ENCODE measurements at places on chromosomes 1 and 21.

DNA sequence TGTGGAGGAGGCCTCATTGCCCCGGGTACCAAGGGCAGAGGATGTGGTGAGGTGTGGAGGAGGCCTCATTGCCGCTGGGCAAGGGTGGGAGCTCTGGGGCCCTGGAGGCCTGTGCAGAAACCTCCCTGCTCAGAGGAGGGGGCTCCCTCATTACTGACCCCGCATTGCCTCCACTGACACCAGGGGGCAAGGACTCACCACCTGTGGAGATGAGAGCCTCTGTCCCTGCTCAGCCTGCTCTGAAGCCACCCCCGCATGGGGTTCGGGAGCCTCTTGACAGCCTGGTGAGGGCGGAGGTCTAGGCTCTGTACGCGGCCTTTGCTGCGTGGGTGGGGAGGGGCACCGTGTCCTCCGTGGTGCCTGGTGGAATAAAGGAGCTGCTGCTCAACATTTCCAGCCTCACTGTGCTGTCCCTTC, 95.0 kb upstream of the COL6A1 start:
- no peak for DNase-seq

DNA sequence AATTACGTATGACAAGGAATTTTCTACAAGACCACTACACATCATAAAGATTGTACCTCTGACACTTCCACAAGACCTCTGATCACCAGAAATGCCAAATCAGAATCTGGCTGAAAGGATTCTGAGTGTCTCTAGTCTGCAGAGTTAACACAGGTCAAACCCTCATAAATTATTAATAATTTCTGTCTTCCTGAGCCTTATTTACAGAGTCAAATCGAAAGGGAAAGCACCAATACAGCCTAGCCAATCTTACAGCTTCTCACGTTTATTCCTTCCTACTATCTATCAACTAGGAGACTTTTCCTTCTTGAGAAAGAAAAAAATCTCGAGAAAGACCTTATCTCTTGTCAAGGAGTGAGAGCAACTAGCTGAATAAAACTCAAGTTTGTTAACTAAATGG, 2151.6 kb downstream of the MRPL39 start:
- DNase-seq = no peak

GRCh38 chr21:34520764-34521508, 8.9 kb upstream of the KCNE1 start:
- no peak for DNase-seq

GRCh38 chr1:44261962-44262361, 48.7 kb downstream of the DMAP1 start:
- DNase-seq = no peak

DNA sequence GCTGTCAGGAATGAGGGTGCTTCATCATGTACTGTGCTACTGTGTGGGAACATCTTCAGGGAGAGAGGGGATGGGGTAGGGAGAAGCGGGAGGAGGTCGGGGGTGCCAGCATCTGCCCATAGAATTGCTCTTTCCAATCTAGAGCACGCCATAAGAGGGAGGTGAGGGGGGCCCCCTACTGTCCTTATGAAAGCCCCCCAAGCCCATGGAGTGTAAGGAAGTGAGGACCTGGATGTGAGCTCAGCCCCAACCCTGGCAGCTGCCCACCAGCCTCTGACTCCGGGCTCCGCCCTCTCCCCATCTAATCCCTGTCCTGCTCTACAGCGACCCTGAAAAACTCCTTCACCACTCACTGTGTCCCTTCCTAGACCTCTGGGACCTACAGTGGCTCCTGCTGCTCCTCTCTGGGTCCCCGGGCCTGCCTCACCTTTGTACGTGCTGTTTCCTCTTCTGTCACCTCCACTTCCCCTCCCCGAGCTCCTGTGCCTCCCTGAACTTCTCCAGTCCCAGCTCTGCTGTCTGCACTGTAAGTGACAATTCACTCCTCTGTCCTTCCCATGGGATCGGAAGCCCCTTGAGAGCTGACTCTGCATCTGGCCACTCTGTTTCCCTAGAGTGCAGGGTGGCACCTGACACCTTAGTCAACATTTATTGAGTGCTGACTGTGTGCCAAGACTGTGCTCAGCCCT, 269.4 kb downstream of the PTPRU start:
- DNase-seq = no peak

- no peak for DNase-seq
These were observed 26.8 kb downstream of the TRPM2 start for GRCh38 chr21:44379991-44380865.

GRCh38 chr1:153734396-153735089, 6.7 kb downstream of the INTS3 start:
- DNase-seq = no peak

- DNase-seq = no peak
These were observed 205.1 kb upstream of the RUNX1 start for GRCh38 chr21:35254006-35254764.

- no peak for DNase-seq
These were observed 5.3 kb upstream of the TNN start for GRCh38 chr1:175062339-175062738.

GRCh38 chr1:101241485-101242225, 4.8 kb downstream of the S1PR1 start:
- DNase-seq = no peak

- no peak for DNase-seq
These were observed 109.3 kb downstream of the TNFSF18 start for GRCh38 chr1:172941471-172941870.

DNA sequence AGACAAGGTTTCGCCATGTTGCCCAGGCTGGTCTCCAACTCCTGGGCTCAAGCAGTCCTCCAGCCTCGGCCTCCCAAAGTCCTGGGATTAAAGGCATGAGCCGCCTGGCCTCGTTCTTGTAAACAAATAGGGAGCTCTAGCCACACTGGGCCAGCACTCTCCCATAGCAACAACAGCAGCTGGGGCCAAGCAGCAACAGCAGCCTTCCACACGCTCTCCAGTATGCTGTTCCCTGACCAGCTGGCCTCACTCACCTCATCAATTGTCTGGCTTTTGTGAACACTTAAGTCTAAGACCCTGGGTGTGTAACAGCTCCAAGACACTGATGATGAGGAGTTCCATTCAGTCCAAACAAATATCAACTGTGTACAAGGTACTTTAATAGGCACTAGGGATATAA, 16.9 kb upstream of the GLIS1 start:
- no peak for DNase-seq

DNA sequence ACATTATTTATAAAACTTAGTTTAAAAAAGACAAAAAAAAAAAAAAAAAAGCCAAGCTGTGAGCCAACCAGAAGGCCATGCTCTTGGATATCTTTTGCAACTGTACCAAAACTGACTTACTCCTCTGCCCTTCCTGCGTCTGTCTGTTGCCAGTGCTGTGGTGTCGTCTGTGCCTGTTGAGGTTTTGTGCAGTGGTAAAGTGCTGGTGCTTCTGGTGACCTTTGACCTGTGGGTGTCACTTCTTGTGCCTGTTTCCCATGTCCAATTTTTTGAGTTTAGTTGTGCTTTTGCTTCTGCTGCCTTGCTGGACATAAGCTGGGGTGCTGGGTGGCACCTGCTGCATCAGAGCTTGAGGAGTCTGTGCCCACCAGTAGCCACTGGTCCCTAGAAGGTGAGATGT, 41.4 kb downstream of the RNF187 start:
- DNase-seq = no peak

DNA sequence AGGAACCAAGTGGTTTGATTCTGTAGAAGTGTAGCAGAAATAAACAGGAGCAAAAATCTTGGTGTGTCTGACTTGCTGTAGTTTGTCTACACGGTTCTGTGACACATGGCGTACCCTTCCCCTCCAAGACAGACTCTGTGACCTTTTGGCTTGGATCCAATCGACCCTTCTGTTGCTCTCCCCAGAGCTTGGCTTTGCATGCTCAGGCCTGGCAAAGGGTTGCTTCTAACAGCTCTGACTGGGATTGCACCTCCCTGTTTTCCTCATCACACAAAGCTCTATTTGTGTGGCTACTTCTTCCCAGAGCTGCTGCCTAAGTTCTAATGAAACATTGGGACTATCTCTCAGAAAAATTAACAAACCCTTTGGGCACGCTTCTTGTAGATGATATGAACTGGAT, 24.0 kb downstream of the NGF start:
- DNase-seq = no peak

GRCh38 chr1:246875041-246876026, 56.4 kb downstream of the AHCTF1 start:
- DNase-seq = no peak

DNA sequence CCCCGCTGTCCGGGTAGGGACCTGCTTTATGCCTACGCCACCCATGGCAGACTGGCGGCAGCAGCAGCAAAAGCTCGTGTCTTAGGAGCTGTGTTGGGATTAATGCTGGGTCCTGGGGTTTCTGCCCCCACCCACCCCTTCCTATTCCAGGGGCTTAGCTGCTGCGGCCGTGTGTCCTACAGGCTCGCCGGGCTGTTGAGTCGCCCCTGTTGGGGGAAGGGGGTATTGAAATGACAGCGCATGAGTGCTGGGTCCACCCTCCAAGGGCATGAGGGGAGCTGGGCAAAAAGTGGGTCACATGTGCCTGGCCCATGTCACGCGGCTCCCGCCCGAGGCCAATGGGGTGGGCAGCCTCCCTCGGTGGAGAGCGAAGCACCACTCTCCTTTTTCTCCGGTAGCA, 118.3 kb upstream of the COL6A1 start:
- no peak for DNase-seq

- DNase-seq = peak; percentile 80
These were observed 273.1 kb upstream of the PROX1 start for GRCh38 chr1:213714645-213715044.

- no peak for DNase-seq
These were observed 63.1 kb downstream of the MATN1 start for GRCh38 chr1:30660241-30660640.

GRCh38 chr1:59696421-59697115, 118.2 kb upstream of the HOOK1 start:
- no peak for DNase-seq

DNA sequence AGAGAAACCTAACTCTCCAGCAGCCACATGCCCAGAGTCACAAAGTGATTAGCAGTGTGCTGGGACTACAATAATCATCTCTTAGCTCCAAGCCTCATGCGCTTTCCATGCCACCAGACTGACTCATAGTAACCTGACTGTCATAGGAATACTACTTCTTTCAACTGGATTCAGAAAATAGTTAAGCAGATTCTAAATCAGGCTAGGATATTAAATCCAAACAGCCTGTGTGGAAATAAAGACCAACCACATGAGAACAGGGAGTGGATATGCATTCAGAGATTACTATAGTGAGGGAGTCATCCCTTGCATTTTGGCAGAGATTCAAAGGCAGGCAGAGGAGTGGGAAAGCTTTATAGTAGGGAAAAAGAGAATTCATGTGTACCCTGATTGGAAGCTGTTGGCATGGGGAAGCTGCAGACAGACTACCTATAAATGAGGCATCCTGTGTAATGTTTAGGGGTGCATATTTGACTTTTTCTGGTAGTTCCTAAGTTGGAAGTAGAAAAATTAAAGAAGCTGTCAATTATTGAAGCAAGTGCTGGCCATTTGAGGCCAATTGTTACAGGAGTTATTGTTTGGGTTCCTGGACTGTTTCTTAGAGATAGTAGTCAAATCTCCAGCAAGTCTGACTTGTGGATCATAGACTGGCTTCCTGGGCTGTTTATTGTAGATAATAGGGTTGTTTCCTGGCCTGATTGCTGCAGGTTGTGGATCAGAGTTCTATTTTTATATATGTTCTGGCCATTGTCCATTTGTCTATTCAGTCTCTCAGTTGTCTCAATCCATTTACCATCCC, 31.7 kb upstream of the DNAH14 start:
- no peak for DNase-seq

DNA sequence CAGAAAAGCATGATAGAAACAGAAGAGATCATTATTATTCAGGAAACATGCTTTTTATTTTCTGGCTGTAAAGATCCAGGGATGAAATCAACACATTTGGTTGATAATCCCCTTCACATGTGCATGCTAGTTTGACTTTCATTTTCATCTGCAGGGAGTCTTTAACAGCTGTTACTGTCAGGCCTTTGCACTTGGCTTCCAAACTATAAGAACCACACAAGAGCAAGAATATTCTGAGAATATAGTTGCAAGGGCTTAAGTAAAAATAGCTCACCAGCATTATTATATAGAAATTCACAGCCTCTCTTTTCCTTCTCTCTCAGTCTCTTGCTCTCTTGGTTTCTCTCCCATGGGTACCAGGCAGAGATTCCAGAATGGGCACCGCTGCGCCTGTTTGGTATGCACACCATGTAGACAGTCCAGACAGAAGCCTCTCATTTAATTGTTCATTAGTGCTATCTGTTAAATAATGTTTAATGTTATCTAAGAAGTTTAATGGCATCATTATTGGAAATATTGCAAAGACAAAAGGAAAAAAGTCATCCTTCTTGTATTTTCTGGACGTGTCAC, 622.3 kb upstream of the PLXNA2 start:
- DNase-seq = no peak

DNA sequence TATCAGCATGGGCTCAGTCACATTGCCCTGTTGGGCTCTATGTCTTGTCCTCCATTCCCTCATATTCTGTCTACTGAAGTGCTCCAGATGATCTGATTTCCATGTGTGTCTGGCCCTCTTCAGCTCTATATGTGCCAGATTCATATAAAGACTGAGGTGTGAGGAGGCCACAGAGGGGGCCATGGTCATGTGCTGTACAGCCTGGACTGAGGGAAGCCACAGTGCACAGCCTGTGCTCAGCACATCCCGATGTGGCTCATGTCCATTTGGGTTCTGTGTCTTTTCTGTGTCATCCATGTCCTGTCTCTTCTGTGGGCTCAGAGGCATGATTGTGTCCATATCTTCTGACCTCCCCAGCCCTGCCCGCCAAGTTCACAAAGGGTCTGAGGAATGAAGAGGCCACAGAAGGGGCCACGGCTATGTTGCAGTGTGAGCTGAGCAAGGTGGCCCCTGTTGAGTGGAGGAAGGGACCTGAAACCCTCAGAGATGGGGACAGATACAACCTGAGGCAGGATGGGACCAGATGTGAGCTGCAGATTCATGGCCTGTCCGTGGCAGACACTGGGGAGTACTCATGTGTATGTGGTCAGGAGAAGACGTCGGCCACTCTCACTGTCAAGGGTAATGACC, 97.0 kb downstream of the OBSCN start:
- no peak for DNase-seq

GRCh38 chr1:197868751-197869489, 33.5 kb upstream of the C1orf53 start:
- peak; percentile 2 for DNase-seq

DNA sequence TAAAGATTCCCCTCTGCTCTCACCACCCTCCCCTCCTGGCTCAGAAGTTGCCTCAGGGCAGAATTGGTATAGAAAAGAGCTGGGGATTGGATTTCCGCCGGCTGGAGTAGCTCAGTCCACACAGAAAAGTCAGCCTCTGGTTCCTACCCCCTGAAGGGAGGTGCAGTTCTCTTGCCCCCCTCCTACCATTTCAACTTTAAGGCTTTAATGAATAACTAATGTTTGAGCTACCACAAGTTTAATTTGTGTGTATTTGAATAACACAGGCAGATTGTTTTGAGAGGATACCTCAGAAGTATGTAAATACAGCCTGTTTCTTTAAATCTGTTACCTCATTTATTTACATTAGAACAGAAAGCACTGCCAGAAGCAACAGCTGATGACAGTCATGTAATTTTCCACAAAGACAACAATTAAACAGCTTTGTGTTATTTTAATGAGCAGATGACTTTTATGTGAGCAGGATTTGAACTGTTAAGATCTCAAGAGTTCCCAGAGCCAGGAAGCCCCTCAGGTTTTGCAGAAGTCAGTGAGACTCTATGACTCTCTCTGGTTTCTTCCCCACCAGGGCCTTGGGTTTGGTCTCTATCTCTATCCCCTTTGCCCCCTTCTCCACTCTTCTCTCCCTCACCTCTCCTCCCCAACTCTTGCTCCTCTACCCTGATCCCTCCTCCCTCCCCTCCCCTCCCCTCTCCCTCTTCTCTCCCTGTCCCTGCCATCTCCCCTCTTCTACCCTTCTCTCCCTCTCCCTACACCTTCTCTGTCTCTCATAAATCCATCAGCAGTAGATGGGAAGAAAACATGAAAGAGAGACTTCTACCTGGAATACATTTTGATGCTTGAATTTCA, 26.3 kb downstream of the DUSP10 start:
- peak; percentile 94 for DNase-seq
